ENCODE measurements at places on chromosomes 12 and 14.

- DNase-seq = no peak
Measured at GRCh38 chr14:64194404-64194803, 99.8 kb downstream of the ESR2 start.

DNA sequence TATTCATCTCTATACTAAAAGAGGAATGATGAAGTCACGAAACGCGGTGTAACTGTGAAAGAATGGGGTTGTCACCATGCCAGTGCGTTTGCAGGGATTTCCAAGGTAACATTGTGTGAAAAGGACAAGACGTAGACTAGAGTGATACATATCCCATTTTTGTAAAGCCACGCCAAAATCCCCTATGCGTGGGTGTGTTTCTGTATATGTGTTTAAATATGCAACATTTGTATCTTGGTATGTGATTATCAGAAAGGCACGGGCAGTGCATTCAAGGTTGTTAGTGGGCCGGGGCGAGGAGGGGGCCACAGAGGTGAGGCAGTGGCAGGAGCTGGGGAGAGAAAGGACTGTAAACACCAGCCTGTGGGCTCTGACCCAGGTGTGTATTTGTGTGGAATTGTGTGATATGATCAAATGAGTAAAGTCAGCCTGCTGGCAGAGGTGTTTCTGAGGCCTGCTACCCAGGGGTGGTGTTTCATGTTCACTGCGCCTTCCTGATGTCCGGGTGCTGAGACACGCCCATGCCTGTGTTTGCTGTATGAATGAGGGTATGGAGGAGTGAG, 137.8 kb downstream of the ADGRD1 start:
- DNase-seq = no peak

GRCh38 chr12:98332642-98333041, 182.7 kb upstream of the TMPO start:
- no peak for DNase-seq

- no peak for DNase-seq
Measured at GRCh38 chr12:21815306-21816062, 41.0 kb upstream of the KCNJ8 start.
